Activated CD4-positive, alpha-beta T cell treated with anti-CD3 and anti-CD28 coated beads for 36 hours (primary cell): ENCODE measurements at places on chromosomes 7 and 10. TPM values are rescaled to one million over a fixed set of nuclear protein-coding genes. Genes with fewer than 3 reads are reported as not detected.

Gene FOXK1
- total RNA-seq = 30.0 TPM

Gene SPDYE16
- 0.18 TPM for total RNA-seq

Gene MEIG1
- 1.1 TPM for total RNA-seq

DNA sequence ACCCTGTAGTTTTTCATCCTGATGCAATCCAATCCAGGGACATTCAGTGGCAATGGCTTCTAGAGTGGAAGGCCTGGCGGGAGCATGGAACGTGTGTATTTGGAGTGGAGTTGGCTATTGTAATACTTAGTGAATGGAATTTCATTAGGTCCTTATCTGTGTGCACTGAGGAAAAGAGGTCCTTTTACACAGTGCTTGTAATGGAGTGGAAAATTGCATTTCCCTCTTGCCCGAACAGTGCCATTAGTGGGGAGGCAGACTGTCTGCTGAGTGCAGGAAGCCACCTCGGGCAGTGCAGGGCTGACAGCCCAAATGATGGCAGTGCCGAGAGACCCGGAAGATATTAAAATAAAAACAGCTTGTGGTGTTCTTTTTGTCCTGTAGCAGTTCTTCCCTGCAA is 786.6 kb downstream of the LRMDA start:
- DNase-seq = no peak

DNA sequence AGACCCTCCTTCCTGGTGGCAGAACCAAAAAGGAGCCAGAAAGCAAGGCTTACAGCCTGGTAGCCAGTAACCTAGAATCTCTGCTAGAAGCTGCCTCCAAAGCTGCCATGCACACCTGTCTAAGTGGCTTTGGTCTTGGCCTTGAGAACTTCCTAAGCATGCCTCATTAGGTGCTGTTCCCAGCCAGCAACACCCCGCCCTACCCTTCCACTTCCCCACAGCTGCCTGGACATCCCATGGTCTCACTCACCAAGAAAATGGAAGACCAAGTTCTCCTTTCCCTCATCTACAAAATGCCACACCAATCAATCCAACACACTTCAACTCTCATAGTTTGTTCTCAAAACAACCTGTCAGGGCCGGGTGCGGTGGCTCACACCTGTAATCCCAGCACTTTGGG is 4.2 kb downstream of the PSAP start:
- no peak for DNase-seq

GRCh38 chr7:157462419-157462771 is 125.6 kb downstream of the DNAJB6 start:
- DNase-seq = no peak

DNA sequence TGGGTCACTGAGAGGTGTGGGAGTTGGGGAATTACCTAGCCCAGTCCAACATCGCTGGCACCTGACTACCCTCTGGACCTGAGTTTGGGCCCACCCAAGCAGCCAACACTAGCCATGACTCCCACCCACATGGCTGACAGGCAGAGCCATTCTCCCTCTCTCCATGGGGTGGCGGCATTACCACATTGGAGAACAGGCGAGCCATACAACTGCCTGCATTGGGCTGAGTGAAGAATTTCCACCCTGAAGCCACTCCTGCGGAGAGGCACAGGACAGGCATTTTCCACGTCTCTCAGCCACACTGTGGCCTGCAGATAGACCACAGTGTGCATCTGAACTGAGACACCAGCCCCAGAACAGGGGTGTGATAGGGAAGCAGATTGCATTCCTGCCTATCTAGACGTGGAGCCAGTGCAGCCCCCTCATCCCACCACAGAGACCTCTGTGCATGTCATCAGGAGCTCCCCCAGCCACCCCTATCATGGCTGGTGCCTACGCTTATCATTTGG is 58.2 kb upstream of the ANTXRL start:
- DNase-seq = peak; percentile 85

- peak; percentile 36 for DNase-seq
Observed at GRCh38 chr7:44767912-44768627, 19.4 kb downstream of the ZMIZ2 start.

GRCh38 chr10:96473866-96474265 is 39.9 kb downstream of the TLL2 start:
- no peak for DNase-seq
